ENCODE measurements at places on chromosomes 5 and 9.

DNA sequence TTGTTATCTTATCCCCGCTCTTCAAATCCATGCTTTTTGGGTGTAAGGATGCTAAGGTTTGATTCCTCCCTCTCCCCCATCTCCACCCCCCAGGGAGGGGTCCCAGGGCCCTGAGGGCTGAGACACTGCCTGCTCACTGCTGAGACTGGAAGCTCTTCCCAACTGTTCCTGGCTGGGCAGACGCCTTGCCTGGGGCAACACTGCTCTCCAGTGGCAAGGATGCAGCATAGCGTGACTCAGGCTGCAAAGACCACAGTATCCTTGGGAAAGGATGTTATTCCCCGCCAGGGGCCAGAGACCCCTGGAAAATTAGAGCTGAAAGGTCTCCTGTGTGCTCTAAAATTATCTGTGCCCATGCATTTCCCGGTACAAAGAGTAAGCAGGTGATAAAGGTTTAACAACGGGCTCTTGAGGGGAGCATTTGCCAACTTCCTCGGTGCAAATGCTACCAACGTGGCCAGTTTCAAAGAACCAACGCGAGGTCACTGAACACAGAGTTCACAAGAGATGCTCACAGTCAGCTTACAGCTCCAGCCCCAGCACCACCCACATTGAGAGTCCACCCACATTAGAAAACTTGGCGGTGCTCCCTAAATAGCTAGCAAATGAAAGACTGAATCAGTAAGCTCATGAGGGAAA lies 271.9 kb downstream of the NSG2 start:
- no peak for DNase-seq

- DNase-seq, result no peak
Observed at GRCh38 chr5:168187614-168188013, 103.8 kb upstream of the WWC1 start.

DNA sequence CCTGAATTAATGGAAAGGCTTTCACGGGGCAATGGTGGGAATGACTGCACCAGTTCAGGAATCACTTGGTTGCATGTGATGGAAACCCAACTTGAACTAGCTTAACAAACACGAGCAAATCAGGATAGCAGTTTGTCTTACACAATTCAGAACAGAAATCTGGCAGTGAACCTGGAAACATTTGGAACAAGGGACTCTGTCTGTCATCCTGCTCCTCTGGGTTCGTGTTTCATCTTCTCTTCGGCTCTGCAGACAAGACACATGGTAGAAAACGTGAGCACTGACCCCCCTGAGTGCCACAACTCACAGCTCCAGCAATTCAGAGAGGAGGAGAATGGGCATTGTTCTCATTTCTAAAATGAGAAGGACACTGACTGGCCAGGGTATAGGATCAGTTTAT lies 218.1 kb upstream of the NREP start:
- no peak for DNase-seq

DNA sequence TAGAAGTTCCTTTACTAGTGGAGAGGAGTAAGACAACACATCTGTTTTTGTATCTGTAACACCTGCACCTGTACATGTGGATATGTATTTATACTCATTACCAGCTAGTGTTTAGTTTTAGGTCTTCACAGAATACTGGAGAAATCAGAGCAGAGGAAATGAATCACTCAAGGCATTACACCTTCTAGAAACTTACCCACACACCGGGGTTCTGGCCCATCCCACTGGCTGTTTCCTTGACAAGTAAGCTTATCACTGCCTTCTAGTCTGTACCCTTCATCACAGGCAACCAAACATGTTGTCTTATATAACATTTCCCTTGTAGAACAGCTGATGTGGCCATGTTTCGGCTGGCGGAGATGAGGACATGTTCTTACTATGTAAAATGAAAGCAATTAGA lies 76.7 kb downstream of the SVEP1 start:
- DNase-seq, result no peak

- no peak for DNase-seq
Observed at GRCh38 chr5:171175746-171176145, 133.3 kb upstream of the TLX3 start.

DNA sequence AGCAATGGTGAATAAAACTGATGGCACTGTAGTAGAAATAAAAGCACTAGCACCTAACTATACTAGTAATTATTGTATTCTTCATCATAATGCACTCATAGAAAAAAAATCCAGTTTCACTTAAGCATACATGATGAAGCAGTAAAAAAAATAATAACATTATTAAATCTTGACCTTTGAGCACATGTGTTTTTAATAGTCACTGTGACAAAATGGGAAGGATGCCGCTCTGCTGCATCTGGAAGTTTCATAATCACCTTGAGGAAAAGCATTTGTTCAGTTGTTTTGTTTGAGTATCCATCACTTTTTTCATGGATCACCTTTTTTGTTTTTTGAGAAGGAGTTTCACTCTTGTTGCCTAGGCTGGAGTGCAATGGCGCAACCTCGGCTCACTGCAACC lies 13.2 kb downstream of the OR2K2 start:
- no peak for DNase-seq

DNA sequence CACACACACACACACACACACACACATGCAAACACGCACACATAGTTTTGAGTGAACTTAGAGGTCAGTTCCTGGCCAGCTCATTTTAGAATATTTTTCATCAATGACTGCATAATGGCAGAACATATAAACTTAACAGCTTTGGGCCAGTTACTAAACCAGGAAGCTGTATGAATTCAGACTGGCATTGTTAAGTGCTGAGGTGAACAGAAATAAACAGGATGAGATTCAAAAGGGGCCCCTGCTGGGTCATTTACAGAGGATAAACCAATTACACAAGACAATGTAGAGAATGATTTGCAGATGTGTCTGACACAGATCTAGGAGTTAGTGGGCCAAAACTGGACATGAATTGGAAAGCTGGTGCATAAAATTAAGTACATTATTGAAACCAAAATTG lies 44.6 kb downstream of the MARCHF11 start:
- no peak for DNase-seq

GRCh38 chr5:181167814-181168488 lies 20.6 kb downstream of the OR2V2 start:
- DNase-seq, result peak; percentile 58

DNA sequence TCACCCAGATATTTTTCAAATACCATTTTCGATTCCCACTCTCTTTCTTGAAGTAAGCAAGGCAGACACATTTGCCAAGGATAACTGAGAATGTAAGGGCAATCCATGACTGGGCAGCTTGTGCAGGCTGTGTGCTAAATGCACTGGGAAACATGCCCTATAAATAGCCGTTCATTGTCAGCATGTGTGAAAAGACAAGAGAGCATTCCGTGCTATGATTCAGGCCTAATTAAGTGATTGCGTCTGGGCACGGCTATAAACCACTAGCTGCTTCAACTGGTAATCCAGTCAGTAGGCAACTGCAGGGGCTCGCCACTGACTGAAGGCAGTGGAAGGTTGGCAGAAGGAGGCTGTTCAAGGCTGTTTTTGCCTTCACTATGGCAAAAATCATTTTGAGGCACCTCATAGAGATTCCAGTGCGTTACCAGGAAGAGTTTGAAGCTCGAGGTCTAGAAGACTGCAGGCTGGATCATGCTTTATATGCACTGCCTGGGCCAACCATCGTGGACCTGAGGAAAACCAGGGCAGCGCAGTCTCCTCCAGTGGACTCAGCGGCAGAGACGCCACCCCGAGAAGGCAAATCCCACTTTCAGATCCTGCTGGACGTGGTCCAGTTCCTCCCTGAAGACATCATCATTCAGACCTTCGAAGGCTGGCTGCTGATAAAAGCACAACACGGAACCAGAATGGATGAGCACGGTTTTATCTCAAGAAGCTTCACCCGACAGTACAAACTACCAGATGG lies at the start of gene HSPB3:
Gene HSPB3 (plus strand): TSS at position 287 of the 745 bp plus-strand sequence. CDS start 91 bp downstream, at position 378.
- DNase-seq, result no peak

DNA sequence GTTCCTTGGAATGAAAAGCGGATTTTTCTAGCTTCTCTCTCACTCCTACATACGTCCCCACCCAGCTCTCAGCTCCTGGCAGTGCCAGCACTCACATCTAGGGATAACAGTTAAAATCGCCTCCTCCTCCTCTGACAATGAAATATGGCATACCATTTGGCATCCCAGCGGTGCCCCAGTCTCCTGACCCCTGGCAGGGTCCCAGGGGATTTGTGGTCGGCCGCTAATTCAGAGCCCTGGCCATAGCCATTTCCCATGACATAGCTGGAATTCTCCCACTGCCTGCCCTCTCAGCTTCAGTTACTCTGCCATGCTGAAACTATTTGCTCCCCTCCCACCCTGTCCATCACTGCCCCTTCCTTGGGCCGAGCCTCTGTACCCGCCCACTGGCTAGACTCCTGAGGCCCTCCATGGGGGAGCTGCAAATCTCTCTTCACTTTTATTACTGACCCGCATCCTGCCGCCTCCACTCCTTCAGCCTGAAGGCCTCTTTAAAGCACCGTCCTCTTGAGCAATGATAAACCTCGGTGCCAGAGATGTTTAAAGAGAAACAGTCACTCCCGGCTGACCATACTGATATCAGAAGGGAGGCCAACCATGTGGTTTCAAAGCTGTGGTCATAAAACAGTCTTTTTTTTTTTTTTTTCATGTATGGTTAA lies 139.8 kb downstream of the SLIT3 start:
- DNase-seq, result no peak

DNA sequence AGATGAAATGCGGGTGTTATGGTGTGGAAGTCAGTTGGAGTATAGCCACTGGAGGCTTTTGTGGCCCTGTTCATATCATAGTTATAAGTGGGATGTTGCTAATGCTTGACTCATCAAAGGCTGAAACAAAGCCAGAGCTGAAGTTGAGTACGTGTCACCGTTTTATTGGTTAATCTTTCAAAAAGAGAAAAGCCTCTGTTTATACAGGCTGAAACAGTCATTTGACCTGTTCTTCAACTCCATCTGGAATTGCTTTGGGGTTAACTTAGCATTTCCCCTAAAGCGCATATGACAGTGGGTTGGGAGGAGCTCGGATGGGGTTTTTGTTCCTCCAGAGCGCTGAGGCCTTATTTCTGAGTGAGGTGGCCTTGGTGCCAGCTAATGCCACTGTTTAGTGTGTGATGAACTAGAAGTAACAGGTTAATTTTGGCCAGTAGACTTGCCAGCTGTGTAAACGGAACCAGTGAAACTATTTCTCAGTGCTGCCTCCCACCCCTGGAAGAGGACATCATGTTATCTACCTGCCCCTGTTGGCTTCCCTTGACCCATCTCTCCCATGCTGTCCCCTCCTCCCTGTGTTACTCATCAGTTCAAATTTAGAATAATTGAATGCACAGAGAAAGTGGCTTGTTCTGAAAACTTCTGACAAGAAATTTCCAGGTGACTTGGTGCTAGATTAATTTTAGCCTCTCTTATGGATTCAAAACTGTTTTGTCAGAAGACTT lies 34.2 kb downstream of the MTAP start:
- no peak for DNase-seq

GRCh38 chr5:124670722-124671184 lies 75.7 kb downstream of the ZNF608 start:
- DNase-seq, result no peak

DNA sequence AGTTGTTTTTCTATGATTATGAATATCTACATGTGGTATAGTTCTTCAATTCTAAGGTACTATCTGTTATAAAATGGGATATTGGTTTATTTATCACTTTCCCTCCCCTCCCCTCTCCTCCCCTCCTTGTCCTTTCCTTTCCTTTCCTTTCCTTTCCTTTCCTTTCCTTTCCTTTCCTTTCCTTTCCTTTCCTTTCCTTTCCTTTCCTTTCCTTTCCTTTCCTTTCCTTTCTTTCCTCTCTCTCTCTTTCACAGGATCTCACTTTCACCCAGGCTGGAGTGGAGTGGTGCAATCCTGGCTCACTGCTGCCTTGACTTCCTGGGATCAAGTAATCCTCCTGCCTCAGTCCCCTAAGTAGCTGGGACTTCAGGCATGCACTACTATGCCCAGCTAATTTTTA lies 466.8 kb downstream of the DMAC1 start:
- DNase-seq, result no peak

DNA sequence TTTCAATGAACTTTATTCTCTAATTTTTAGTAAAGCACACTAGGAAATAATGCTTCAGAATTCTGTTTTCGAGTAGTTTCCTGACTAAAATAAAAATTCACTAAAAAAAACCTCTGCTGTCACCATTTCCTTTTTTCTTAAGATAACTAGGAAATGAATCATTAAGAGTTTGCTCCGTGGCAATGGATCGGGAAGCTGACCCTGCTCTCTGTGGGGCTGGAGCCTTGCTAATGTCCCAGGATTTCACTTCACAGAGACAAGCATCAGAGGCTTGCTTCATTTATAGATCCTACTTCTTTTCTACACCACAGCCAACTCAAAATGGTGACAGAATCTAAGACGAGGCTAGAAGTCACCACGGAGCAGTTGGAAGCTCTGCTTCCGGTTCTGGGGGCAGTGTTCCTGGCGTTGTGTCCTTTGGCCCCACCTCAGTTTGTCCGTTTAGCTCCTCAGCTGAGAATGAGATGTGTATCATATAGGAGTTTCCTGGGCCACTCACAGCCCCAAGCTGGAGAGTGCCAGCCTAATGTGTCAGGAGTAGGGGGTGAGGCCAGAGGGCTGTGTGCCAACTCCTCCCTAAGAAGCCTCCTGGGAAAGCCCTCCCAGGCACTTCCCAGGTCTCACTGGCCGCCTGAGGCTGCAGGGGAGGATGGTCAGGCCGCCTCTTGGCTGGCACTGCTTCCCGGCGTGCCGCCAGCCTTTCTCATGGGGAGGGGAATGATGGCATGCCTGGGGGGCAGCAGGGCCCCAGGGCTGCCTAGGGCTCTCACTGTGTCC lies 19.6 kb downstream of the TENT4A start:
- DNase-seq, result no peak

DNA sequence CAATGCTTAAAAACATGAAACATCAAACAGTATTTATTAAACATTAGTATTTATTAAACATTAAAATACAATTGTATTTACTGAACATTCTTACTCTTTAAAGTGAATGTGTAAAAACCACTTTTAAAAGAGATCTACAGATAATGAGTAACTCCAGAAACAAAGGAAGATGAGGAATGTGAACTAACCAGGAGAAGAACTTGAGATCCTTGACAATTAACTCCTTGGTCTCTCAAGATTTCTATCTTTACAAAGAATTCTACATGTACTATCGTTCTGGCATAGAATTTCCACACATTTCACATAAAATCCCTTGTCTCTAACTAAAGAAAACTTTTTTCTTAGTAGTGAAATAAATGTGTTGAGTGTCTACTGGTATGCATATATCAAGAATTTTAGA lies 28.7 kb upstream of the IFNE start:
- no peak for DNase-seq

GRCh38 chr5:44051591-44051990 lies 337.6 kb downstream of the FGF10 start:
- DNase-seq, result no peak

- DNase-seq, result no peak
Observed at GRCh38 chr9:130304116-130304515, 38.6 kb downstream of the HMCN2 start.

- DNase-seq, result no peak
Observed at GRCh38 chr5:79464695-79465332, 49.1 kb downstream of the HOMER1 start.

DNA sequence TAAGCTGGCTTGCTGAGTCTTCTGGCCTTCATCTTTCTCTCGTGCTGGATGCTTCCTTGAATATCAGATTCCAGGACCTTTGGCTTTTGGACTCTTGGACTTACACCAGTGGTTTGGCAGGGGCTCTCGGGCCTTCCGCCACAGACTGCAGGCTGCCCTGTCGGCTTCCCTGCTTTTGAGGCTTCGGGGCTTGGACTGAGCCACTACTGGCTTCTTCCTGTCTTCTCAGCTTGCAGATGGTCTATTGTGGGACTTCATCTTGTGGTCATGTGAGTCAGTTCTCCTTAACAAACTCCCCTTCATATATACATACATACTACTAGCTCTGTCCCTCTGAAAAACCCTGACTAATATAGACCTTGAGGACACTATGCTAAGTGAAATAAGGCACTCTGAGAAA lies 78.3 kb upstream of the SSBP2 start:
- no peak for DNase-seq
